ENCODE measurements at places on chromosomes 2 and 18. TPM values are rescaled to one million over a fixed set of nuclear protein-coding genes. Genes with fewer than 3 reads are reported as not detected.

C1D gene
- 50.5 TPM for total RNA-seq

KCNK3 gene
- 1.4 TPM for total RNA-seq

GRCh38 chr18:7336623-7337022 lies 105.7 kb downstream of the LRRC30 start:
- DNase-seq: no peak

GRCh38 chr18:44957025-44957424 lies 276.3 kb downstream of the SETBP1 start:
- DNase-seq: no peak
